Renal cortex interstitium (tissue), 15 donors: ENCODE measurements at places on chromosomes 2 and 18. TPM values are rescaled to one million over a fixed set of nuclear protein-coding genes. Genes with fewer than 3 reads are reported as not detected.

- no peak for DNase-seq
Observed at GRCh38 chr2:60064687-60065389, 488.6 kb downstream of the BCL11A start.

DNA sequence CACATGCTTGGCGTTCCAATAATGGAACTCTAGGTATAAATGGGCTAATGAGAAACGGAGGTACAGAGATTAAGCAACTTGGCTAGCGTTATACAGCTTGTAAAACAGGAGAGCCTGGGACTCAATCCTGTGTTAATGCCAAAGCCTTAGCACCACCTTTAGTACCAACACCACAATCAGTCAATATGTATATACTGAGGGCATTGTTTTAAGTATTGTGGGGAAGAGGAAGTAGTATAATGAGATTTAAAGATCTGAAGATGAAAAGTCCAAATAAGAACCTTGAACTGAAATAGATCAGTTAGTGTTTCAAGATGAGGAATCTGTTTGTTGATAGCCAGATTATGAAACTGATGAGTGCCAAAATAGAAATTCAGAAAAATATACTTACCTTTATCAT, 8.1 kb downstream of the MARS2 start:
- no peak for DNase-seq

DNA sequence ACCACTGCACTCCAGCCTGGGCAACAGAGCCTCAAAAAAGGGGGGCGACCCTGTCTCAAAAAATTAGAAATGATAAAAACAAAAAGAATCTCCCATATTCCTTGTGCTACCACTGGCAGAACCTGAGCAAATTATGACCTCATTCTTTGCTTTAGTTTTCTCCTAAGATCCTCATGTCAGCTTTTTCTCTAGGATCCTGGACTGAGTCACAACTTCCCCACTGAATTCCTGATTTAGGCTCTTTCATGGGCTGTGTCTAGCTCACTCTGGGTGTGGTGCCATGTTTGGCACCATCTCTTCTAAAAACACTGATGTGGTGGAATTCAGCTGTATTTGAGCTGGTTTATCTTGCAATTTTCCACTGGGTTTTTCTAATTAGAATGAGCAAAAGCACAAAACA, 37.1 kb downstream of the EXOC6B start:
- DNase-seq: no peak

GRCh38 chr2:36356298-36356989, 866 bp downstream of the CRIM1 start:
- DNase-seq: no peak

GPR45 gene
- polyA plus RNA-seq: not detected

APCDD1 gene
- polyA plus RNA-seq: 109 TPM
